ENCODE measurements at places on chromosomes 5 and 9.

DNA sequence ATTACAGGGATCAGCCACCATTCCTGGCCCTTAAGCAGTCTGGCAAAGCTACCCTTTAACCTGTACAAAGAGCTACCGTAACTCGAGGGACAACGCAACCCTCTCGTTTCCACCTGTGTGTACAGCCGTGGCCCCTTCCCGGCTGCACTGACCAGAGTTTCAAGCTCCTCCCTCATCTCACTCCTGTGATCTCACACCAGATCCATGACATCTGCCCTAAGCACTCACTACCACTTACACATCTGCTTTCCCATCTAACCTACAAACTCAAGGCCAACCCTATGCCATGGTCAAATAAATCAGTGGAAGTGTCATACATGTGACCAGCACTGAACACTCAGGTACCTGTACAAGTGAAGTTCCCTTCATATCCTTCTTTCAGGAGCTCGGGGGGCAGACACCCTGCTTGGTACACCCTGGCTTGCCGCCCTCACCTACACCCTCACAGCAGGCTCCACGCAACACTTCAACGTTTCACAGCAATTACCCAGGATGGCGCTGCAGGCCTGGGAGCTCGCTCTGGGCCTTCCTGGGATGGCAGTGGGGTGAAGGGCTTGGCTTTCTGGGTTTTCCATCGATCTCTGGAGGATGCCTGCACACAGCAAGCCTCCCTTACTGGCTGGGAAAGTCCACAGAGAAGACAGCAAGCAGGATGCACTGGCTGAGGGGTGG lies 61.7 kb downstream of the PRRT1B start:
- DNase-seq: no peak

GRCh38 chr5:172166030-172166826 lies 21.8 kb downstream of the STK10 start:
- no peak for DNase-seq

- DNase-seq: no peak
Measured at GRCh38 chr9:4237748-4238511, 61.9 kb downstream of the GLIS3 start.

GRCh38 chr9:120441426-120442307 lies 138.3 kb downstream of the CDK5RAP2 start:
- DNase-seq: no peak

GRCh38 chr9:134569626-134570025 lies 72.0 kb upstream of the COL5A1 start:
- DNase-seq: no peak

- DNase-seq: no peak
Measured at GRCh38 chr5:105659396-105659795, 2011.3 kb downstream of the EFNA5 start.

All from NCI-H1436 (cell line).